ENCODE measurements at places on chromosomes 1 and 21.

GRCh38 chr1:90012300-90012699 lies 17.4 kb downstream of the ZNF326 start:
- no peak for DNase-seq

DNA sequence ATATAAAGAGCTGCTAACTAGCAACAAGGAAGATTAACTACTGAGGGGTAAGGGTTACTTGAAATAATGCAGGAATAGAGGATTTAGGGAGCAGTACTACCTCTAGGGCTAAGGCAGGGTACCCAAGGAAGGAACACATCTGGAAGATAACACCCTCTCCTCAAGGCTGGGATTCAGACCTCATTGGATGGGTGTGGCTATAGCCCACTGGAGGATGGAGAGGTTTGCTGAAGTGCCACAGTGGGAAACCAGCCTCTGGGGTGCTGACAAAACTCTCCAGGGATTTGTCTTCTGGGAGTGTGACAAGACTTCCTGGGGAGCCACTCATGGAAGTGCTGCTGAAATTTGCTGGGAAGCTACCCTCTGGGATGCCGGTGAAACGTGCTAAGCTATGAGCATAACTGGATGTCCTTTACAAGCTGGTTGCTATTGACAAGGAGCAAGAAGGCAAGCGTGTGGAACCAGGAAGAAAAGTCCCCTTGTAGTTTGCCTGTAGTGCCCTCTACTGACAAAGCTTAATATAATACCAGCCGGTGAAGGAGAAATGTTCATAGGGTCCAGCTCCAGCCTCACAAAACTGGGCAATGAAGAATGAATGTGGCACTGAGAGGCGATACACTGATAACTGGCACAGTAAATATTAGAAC lies 122.8 kb upstream of the USP24 start:
- no peak for DNase-seq

DNA sequence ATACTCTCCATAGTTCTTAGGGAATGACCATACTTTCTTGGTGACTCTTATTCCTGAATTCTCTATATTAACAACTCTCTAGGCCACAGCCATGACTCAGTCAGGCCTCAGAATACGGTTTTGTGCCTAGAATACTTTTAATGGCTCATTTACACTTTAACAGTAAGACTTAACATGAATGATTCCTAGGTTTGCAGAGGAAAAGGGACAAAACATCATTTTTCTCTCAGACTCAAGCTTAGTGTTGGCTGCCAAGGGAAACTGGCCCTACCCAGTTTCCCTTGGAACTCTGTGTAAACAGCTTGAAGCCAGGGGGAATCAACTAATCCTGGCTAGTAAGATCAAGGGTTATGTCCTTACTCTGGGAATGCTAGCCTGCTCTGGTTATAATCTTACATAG lies 164.9 kb upstream of the PKN2 start:
- no peak for DNase-seq

DNA sequence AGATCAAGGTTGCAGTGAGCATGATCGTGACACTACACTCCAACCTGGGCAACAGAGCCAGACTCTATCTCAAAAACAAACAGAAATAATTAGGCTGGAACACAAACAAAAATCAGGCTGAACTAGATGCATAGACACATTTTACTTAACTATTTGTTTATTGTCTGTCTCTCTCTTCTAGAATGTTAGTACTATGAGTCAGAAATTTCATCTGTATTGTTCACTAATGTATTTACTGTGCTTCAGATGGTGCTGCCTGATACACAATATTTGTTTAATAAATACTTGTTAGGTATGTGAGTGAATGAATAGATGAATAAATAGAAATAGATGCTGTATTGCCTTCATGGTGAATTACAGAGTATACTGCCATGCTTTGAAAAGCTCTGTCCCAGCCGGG lies 6.0 kb upstream of the LIN28A start:
- no peak for DNase-seq

GRCh38 chr1:41980827-41981653 lies 62.3 kb upstream of the HIVEP3 start:
- DNase-seq, result no peak

DNA sequence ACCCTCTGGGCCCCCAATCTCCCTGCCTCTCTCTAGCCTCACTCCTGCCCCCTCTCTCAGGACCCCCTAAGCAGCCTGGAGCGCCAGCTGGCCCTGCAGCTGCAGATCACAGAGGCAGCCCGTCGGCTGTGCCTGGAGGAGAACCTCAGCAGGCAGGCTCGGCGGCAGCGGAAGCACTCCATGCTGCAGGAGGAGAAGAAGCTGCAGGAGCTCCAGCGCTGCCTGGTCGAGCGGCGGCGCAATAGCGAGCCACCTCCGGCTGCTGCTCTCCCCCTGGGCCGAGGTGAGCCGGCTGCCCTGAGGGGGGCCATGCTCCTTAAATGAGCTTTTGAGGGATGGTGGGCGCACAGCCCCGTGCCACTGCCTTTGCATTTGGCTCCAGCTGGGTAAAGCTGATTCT lies 6.2 kb downstream of the INAVA start:
- DNase-seq, result no peak

GRCh38 chr1:168035345-168035744 lies 98.5 kb upstream of the MPC2 start:
- no peak for DNase-seq

GRCh38 chr1:53575955-53576320 lies 116.7 kb downstream of the DMRTB1 start:
- DNase-seq, result no peak

GRCh38 chr1:181548497-181548896 lies 65.2 kb downstream of the CACNA1E start:
- DNase-seq, result no peak

DNA sequence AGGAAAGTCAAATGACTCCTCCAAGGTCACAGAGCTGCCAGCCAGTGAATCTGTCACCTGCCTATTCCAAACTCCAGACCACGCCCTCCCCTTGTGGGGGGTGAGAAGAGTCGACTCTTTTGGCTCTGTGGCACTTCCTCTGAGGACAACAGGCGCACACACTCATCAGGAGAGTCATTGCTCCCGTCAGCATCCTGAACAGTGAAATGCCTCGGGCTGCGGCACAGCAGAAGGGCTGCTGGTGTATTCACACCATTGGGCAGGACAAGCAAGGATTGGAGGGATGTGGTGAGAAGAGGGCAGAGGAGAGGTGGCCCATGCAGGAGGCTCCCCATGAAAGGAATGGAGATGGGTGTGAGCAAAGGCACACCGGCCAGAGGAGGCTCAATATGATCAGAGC lies 239.0 kb downstream of the TOMM20 start:
- no peak for DNase-seq

DNA sequence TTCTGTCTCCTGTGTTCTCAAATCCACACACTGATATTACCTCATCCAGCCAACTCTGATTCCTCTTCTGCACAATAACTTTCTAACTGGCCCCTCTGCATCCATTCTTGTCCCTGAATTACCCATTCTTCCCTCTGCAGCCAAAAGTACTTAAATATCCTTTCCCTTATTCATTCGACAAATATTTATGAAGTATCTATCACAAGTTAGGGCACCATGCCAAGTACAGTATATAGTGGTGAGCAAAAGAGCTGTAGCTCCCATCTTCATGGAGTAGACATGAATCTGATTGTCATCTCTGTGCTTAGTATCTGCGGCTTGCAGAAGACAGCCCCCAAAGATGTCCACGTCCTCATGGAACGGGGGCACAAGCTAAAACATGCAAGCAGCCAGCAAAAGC lies 316.8 kb downstream of the SETD4 start:
- no peak for DNase-seq
